ENCODE measurements at places on chromosomes 11 and 22.
A peak's percentile ranks its signal among the peaks of the same experiment; 100 is the strongest.

DNA sequence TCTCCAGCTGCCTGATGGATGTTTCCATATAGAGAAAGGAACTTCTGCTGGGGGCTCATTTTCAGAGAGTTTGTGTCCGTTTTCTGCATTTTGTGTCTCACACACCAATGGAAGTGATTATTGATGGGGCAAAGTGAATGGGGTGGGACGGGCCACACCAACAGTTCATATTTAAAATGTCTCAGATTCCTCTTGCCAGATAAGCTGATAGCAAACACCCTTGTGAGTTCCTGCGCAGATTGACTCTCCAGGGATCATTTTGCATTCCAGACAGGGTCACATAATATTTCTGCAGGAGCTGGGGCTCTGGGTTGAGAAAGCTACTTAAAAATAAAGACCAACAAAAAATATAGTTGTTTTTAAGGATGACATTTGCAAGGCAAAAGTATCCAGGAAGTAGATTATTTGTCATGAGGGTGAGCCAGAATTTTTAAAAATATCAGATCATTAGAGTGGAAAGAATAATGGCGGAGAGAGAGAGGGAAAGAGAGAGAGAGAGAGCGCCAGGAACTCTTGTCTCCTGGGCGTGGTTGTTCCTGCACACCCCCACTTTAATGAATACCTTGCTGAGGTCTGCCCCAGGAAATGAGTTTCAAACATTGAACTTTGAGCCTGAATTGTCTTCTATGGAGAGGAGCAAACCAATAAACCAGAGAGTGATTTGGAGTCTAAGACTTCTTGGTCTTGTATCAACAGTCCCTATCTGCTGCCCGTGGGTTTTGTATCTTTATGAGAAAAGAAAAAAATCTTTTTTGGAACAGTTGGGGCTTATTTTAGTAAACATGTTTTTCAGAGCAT lies 33.3 kb downstream of the MICAL2 start:
- no peaks in the 10 kb centered on the region for H3K36me3 ChIP-seq
- no peak overlapping the region for H3K4me3 ChIP-seq
- H3K4me1 ChIP-seq = peaks cover 37% of the 10 kb centered on the region
- H3K27me3 ChIP-seq = no peaks in the 10 kb centered on the region

DNA sequence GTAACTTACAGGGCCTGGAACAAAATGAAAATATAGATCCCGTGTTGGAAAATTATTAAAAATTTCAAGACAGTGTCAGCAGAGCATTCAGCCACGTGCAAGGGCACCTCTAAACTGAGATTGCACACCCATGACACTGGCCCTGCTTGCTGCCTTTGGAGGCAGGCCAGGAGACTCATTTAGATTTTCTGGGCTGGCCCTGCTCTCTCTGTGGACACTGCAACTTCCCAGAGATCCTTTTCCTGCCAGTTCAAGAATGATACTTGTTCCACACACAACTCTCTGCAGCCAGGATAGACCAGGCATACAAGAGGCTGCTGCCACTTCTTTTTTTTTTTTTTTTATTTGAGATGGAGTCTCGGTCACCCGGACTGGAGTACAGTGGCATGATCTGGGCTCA lies 56.7 kb upstream of the PTPRJ start:
- peak overlapping the region; percentile 45 for H3K27ac ChIP-seq
- peaks cover 32% of the 10 kb centered on the region for H3K4me1 ChIP-seq
- no peak overlapping the region for H3K4me3 ChIP-seq
- no peak for DNase-seq

DNA sequence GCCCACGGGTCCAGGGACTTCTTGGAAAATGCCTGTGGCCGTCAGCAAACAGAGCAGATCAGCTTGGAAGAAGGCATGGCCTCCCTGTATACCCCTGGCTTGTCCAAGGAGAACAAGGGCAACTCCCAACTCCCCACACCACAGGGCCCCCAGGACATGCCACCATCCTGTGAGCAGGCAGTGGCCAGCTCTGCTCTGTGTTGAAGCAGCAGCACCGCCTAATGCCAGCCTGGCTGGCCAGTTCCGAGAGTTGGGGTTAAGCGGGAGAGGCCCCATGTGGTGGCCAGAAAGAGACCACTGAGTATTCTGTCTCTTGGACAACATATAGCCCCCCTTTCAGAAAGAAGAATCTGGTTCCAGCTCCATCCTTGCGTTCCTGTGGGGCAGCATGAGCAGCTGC lies 209.2 kb downstream of the CTTN start:
- H3K4me1 ChIP-seq = peaks cover 6% of the 10 kb centered on the region
- no peak overlapping the region for H3K4me3 ChIP-seq
- no peak overlapping the region for H3K27ac ChIP-seq
- H3K27me3 ChIP-seq = peaks cover 23% of the 10 kb centered on the region

GRCh38 chr22:19970479-19971275 lies 29.1 kb upstream of the TXNRD2 start:
- peaks cover 7% of the 10 kb centered on the region for H3K36me3 ChIP-seq
- peaks cover 11% of the 10 kb centered on the region for H3K4me1 ChIP-seq
- no peak overlapping the region for H3K4me3 ChIP-seq
- no peak for DNase-seq
- no peak overlapping the region for H3K27ac ChIP-seq

- no peak for DNase-seq
- peaks cover 44% of the 10 kb centered on the region for H3K27me3 ChIP-seq
- H3K4me3 ChIP-seq = no peak overlapping the region
- H3K36me3 ChIP-seq = no peaks in the 10 kb centered on the region
Measured at GRCh38 chr11:33919645-33920044, 27.8 kb upstream of the LMO2 start.

DNA sequence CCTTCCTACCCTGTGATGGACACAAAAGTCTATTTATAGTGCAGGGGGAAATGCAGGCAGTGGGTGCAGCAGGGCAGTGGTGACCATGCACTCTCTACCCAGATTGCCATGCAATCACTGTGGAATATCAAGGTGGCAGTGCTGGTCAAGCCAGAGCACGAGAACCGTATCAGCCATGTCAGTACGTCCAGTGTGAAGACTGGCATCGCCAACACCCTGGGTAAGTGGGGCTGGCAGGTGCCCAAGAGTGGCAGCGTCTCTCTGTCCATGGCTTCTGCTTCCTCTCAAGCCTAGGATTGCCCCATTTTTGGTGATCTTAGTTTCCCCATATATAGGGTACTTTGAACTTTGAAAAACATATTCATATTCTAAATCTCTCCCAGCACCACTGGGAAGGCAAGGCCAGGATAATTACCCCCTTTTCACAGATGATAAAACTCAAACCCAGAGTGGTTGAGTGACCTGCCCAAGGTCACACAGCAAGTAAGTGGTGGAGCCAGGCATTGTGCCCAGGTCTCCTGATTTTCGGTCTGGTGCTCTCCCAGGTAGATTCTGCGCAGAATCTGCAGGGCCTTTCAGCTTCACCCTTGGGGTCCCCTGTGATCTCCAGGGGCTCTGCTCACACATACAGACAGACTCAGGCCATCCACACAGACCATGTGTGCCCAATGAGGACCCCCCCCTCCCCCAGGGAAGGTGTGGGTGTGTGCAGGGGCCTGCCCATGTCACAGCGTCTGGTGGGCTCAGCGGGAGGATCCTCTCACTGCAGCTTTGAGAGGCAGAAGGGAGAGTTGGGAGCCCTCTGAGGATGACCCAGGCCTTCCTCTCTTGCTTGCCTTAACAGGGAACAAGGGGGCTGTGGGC lies 7.1 kb downstream of the INPPL1 start:
- DNase-seq = no peak
- H3K27ac ChIP-seq = no peak overlapping the region
- H3K4me1 ChIP-seq = peaks cover 24% of the 10 kb centered on the region
- no peaks in the 10 kb centered on the region for H3K27me3 ChIP-seq

DNA sequence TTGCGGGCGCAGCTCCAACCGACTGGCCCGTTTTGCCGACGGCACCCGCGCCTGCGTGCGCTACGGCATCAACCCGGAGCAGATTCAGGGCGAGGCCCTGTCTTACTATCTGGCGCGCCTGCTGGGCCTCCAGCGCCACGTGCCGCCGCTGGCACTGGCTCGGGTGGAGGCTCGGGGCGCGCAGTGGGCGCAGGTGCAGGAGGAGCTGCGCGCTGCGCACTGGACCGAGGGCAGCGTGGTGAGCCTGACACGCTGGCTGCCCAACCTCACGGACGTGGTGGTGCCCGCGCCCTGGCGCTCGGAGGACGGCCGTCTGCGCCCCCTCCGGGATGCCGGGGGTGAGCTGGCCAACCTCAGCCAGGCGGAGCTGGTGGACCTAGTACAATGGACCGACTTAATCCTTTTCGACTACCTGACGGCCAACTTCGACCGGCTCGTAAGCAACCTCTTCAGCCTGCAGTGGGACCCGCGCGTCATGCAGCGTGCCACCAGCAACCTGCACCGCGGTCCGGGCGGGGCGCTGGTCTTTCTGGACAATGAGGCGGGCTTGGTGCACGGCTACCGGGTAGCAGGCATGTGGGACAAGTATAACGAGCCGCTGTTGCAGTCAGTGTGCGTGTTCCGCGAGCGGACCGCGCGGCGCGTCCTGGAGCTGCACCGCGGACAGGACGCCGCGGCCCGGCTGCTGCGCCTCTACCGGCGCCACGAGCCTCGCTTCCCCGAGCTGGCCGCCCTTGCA lies 1.0 kb downstream of the FJX1 start:
- peak; percentile 85 for DNase-seq
- H3K36me3 ChIP-seq = no peaks in the 10 kb centered on the region
- H3K27me3 ChIP-seq = no peaks in the 10 kb centered on the region

GRCh38 chr22:39563571-39564428 lies 6.8 kb upstream of the CACNA1I start:
- H3K27me3 ChIP-seq = peaks cover 17% of the 10 kb centered on the region
- H3K27ac ChIP-seq = no peak overlapping the region
- no peaks in the 10 kb centered on the region for H3K36me3 ChIP-seq
- no peak overlapping the region for H3K4me3 ChIP-seq

DNA sequence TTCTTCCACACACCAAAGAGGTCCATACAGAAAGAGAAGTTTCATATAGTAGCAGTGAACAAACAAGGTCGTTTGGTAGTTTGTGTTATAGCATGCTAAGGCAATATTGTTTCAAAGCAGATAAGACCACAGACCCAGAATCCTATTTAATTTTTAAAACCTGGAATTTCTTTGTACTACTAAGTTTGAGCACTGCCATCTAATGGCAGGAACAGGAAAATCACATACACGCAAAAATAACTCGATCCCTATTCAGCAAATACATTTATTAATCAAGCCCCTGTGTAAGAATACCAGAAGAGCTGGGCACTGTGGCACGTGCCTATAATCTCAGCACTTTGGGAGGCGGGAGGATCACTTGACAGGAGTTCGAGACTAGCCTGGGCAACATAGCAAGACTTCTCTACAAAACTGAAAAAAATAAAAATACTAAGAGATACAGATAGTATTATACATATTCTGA lies 2.9 kb upstream of the BTBD10 start:
- no peak overlapping the region for H3K27ac ChIP-seq
- H3K36me3 ChIP-seq = no peaks in the 10 kb centered on the region
- peaks cover 27% of the 10 kb centered on the region for H3K27me3 ChIP-seq
- DNase-seq = no peak
- H3K4me1 ChIP-seq = peaks cover 29% of the 10 kb centered on the region

- H3K4me1 ChIP-seq = peaks cover 14% of the 10 kb centered on the region
- DNase-seq = no peak
- H3K27me3 ChIP-seq = no peaks in the 10 kb centered on the region
- H3K36me3 ChIP-seq = no peaks in the 10 kb centered on the region
Measured at GRCh38 chr22:31049815-31050420, 31.2 kb upstream of the SMTN start.

DNA sequence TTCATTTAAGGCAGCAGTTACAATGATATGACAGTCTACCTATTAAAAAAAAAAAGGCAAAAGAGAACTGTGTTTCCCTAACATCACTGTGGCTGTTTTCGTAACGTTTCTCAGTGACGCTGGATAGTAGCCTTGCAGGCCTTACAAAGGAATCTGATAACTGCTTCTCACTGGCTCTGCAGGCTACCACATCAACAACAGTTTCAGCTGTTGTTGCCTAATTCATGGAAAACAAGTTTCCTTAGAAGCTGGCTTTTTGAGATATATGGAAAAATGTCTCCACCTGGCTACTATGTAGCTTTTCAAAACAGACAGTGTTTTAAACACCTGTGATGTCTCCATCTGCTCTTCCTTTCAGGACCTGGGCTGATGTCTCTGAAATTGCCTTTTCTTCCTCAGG lies 3.8 kb downstream of the OR51V1 start:
- DNase-seq = no peak
- H3K4me3 ChIP-seq = no peak overlapping the region
- H3K27ac ChIP-seq = no peak overlapping the region
- peaks cover 6% of the 10 kb centered on the region for H3K27me3 ChIP-seq
- H3K36me3 ChIP-seq = no peaks in the 10 kb centered on the region

GRCh38 chr11:8034604-8035190 lies 46.3 kb upstream of the TUB start:
- H3K4me1 ChIP-seq = peaks cover 11% of the 10 kb centered on the region
- no peaks in the 10 kb centered on the region for H3K36me3 ChIP-seq
- DNase-seq = peak; percentile 48
- peaks cover 32% of the 10 kb centered on the region for H3K27me3 ChIP-seq
- H3K27ac ChIP-seq = no peak overlapping the region
- no peak overlapping the region for H3K4me3 ChIP-seq

DNA sequence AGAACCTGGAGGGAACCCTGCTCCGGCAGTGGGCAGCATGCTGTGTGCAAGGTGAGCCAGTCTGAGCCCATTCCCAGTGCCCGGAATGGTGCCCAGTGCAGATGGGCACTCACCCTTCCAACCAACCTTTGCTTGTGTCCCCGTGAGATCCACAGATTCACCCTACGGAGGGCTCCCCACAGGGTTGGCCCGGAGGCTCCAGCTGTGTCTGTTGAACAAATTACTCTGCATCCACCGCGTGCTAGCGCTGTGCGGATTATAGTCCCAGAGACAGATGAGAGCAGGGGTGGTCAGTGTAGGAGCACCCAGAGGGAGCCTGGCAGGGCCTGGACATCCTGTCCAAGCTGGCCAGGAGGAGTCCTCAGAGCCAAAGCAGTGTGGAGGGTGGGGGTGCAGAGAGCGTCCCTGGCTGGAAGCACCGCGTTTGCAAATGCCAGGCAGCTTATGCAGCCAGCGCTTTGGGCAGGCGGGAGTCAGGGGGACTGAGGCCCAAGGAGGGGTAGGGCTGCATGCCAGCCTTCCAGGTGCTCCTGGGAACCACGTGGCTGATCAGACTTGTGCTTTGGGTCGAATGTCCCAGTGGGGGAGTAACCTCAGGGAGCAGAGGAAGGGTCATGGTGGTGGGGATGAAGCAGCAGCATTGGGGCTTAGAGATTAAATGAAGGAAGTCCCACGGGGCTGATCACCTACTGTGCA lies 80.5 kb downstream of the KCNQ1 start:
- DNase-seq = peak; percentile 75
- no peaks in the 10 kb centered on the region for H3K36me3 ChIP-seq
- H3K27ac ChIP-seq = no peak overlapping the region
- H3K27me3 ChIP-seq = peaks cover 23% of the 10 kb centered on the region

DNA sequence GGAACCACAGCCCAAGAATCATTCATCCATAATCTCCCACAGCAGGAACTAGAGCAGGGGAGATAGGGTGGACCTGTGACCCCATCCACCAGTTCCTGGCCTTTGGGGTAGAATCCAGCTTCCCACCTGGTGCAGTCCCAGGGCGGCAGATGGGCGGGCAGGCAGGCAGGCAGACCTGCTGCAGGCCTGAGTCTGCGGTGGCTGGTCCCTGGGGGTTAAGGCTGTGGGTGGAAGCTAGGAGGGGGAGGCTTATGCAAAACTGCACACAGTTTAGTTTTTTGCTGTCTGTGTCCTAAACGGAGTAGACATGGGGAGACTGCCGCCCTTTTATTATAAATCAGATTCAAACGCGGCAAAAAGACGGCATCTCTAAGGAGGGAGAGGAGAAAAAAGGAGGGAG lies 4.5 kb upstream of the NEFH start:
- H3K27me3 ChIP-seq = peaks cover 52% of the 10 kb centered on the region
- no peak overlapping the region for H3K4me3 ChIP-seq
- H3K36me3 ChIP-seq = no peaks in the 10 kb centered on the region
- DNase-seq = no peak
- H3K27ac ChIP-seq = no peak overlapping the region
- peaks cover 13% of the 10 kb centered on the region for H3K4me1 ChIP-seq

GRCh38 chr11:119835753-119836152 lies 106.8 kb upstream of the NECTIN1 start:
- no peaks in the 10 kb centered on the region for H3K4me1 ChIP-seq
- no peaks in the 10 kb centered on the region for H3K36me3 ChIP-seq
- no peak overlapping the region for H3K4me3 ChIP-seq
- no peak overlapping the region for H3K27ac ChIP-seq
